CD4-positive, alpha-beta T cell treated with Interleukin-6 for 4 hours (primary cell): ENCODE measurements at places on chromosomes 16 and 17.

DNA sequence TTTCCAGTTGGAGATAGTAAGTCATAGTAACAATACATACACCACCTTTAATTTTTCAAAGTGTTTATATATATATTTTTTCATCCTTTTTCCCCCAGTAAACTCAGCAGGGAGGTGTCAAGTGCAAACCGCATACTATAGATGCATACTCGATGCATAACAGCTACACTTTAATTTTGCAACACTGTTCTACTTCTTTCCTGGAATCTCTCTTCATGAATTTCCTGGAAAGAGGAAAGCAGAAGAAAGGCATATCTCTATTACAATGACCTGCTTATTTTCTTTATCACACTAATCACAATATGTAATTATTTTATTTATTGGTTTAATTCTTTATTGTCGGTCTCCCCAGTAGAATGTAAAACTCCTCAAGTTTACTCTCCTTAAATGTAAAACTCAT lies 140.0 kb downstream of the SNX11 start:
- DNase-seq = no peak

DNA sequence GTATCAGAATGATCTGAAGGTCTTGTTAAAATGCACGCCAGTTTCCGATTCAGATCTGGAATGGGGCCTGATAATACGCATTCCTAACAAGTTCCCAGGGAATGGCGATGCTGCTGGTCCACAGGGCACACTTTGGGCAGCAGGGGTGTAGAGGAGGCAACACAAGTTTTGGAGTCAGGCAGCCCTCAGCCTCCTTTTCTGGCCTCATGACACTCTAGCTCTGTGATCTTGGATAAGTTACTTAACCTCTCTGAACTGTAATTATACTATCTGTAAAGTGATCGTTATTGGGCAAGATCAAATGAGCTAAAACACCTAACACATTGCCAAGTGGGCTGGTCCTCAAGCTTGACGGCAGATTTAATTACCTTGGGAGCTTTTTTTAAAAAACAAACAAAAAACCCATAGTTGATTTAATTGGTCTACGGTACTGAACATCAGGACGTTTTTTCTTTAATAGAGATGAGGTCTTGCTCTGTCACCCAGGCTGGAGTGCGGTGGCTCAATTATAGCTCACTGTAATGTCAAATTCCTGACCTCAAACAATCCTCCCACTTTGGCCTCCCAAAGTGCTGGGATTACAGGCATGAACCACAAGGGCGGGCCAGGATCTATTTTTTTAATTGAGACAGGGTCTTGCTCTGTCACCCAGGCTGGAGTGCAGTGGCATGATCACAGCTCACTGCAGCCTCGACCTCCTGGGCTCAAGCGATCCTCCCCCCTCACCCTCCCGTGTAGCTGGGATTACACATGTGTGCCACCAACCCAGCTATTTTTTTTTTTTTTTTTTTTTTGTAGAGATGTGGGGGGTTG lies 10.0 kb upstream of the MRPS23 start:
- no peak for DNase-seq

- no peak for DNase-seq
These were observed 46.9 kb downstream of the IRX6 start for GRCh38 chr16:55370762-55371482.

DNA sequence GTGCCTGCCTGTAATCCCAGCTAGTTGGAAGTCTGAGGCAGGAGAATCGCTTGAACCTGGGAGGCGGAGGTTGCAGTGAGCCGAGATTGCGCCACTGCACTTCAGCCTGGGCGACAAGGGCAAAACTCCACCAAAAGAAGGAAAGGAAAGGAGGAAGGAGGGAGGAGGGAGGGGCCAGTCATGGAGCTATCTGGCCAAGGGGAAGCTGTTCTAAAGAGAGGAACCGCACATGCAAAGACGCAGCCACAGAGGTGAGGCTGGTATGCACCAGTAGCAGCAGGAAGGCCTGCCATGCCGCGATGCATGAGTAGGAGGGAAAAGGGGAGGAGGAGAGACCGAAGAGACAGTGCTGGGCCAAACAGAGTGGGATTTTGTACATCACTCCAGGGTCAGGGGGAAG lies 35.9 kb downstream of the HSBP1 start:
- DNase-seq = no peak

GRCh38 chr16:27441998-27442397 lies 40.0 kb downstream of the IL21R start:
- no peak for DNase-seq

- DNase-seq = no peak
These were observed 161.4 kb upstream of the C16orf82 start for GRCh38 chr16:26905336-26905735.

GRCh38 chr17:73586921-73587602 lies 57.2 kb downstream of the SDK2 start:
- no peak for DNase-seq

DNA sequence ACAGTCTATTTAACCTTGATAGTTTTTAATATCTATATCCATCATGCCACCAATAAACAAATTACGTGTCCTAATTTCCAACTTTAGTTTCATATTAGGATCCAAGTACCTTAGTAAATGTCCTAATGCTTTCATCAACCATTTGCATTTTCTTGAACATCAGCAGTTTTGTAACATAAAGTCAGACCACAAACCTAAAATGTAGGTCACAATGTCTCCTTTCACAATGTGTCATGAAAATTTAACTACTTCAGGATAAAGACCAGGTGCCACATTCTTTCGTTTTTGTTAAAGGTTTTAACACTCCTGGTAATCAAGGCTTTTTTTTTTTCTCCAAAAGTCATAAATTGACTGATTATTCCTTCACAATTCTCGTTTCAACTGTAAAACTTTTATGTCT lies 310.7 kb upstream of the PMFBP1 start:
- no peak for DNase-seq

DNA sequence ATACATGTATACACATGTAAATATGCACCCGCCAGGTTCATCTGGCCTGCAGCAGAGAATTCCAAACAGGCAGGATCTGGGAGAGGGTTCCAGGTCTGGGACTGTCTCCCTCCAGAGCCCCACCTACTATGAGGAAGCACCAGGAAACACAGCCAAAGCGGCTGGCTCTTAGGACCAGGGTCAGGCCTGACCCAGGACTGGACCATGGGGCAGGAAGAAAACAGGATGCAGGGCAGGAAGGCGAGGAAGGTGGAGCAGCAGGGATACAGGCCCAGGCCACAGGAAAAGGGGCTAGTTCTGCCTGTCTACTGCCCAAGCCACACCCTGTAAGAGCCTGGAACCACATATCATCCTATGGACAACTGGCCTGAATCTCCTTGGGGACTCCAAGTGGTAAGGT lies 2.2 kb downstream of the HID1 start:
- DNase-seq = no peak

GRCh38 chr17:83179374-83179773 lies 100.0 kb downstream of the METRNL start:
- no peak for DNase-seq

GRCh38 chr17:14119546-14119945 lies 50.2 kb downstream of the COX10 start:
- no peak for DNase-seq

DNA sequence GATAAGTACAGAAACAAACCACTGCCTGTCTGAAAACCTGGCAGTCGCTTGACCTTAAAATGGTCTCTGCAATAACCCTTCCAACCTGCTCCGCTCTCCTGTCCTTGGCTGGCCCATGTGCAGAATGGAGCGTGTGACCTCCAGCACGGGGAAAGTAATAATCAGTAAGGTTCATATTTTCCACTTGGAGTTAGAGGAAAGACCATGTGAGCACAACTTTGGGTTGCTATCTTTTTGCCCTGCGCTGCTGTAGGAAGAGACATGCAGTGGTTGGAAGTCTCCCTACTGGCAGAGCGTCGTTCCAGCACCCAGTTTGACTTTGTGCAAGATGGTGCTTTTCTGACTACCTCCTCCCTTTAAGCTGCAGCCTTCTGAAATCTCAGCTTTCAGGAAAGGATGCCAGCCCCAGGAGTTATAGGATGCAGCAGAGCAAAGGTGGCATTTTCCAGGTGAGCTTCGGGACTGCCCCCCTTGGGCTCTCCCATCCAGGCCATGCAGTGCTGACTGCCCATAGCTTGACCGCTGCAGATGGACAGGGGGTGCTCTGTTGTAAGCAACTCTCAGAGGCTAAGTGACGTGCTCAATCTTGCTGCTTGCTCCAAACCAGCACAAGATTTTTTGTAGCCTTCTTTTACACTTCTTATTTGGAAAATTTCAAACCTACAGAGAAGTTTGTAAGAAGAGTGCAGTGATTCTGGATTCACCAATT lies 110.7 kb upstream of the NOL11 start:
- no peak for DNase-seq

DNA sequence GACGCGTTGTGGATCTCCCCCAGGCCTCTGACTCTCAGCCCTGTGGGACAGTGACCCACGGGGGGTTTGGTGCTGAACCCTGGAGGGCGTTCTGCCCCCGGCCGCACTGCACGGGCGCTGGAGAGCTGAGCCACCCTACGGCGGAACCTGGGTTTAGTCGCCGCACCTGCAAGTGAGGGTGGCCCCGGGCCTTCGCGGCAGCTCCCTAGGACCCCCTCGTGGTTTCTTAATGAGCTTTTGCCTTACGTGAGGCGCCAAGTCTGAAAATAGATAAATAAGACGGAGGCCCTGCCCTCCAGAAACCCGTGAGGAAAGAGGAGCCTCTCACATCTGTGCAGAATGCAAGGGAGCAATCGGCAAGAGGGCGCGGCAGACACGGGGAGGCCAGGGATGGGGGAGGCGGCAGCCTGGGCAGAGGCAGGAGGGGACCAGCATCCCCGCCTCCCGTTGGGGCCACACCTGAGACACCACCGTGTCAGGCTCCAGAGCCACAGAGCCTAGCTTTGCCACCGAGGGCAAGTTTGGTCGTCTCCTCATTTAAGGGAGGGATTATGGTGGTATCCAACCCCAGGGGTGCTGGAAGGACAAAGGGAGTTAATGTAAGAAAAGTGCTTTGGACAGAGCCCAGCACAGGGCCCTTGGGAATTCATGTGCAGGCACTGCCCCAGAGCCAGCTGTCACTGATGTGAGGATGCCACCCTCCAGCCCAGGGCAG lies 153.2 kb upstream of the CHMP6 start:
- DNase-seq = no peak

GRCh38 chr17:18314059-18314730 lies 599 bp downstream of the TOP3A start:
- DNase-seq = no peak

DNA sequence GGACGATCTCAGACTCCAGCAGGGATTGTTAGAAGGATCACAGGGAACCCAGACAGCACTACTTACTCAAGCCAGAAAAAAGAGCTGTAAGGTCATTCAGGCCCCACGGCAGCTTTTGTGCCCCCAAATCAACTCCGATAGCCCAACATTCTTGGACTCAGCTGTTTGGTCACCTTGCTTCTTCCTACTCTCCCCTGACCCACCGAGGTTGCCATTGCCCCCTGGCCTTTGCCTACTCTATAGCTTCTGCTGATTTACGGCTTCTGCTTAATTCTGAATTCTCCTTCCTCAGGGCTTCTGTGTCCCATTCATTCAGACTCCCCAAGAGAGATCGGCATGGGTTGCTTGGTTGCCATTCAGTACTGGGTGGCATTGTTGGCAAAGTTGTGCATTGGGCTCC lies 8.6 kb upstream of the ITPRIPL2 start:
- DNase-seq = no peak

DNA sequence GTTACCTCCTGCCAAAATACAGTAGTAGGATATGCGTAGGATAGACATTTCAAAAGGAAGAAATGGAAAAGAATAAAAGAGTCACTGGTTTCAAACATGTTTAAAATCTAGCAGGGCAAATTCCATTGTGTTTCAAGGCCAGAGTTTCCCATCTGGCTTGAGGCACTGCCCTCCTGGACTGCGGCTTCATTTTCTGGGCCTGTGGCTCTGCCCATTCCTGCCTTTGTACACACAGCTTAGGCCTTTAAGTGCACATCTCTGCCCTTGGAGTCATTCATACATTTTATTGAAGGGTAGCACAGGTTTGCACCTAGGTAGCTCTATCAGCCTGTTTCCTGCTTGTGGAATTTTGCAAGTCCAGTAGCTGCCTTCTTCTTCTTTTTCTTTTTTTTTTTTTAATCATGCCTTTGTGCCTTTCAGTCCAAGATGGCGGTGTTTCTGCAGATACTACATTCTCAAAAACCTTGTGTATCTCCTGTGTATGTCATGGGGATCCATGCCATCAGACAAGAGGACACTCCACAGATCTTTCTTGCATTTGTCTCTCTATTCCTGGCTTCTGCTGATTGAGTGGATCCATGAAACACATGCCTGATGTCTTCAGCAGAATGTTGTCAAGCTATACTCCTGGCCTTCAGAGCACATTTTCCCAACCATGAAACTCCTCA lies 282.9 kb downstream of the BCAS3 start:
- DNase-seq = no peak

DNA sequence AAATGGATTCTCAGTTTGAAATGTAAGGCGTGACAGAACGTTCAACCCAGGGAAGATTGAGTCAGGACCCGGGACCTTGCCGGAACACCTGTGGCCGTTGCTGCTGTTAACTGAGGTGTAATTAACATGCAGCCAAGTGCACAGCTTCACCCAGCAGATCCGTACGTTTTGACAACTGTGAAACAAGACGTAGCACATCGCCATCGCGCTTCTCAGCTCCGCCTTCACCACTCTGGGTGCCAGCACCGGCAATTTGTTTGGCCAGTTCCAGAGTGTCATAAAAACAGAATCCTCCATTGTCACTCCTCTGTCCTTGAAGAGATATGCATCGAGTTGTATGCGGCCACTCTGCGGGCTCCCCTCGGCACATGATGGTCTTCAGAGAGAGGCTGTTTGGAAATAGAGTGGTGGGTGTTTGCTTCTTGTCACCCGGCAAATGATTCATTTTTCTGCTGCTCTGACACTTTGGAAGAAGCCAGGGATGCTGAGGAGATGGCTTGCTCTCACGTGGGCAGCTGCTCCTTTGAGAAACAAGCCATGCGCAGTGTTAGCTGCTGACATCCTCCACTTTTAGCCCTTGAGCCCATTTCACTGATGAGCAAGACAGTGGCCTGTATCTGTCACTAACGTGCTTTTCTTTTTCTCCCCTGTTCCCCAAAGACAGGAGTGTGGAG lies 22.6 kb downstream of the NAA60 start:
- DNase-seq = no peak

GRCh38 chr17:70208080-70208794 lies 38.9 kb downstream of the KCNJ2 start:
- DNase-seq = no peak

- DNase-seq = no peak
These were observed 8.8 kb downstream of the PRSS22 start for GRCh38 chr16:2848933-2849725.

GRCh38 chr16:67942200-67942509 lies 1.8 kb downstream of the LCAT start:
- peak; percentile 43 for DNase-seq

- DNase-seq = peak; percentile 75
These were observed 73.1 kb downstream of the CCDC182 start for GRCh38 chr17:57671667-57672632.
